ENCODE measurements at places on chromosomes 7 and 10.

- no peak for DNase-seq
Observed at GRCh38 chr10:122265896-122266295, 5.2 kb upstream of the BTBD16 start.

- no peak for DNase-seq
Observed at GRCh38 chr7:1078985-1079384, 8.9 kb upstream of the GPER1 start.

- DNase-seq = no peak
Observed at GRCh38 chr7:2354939-2355704, 495 bp downstream of the EIF3B start.

- DNase-seq = no peak
Observed at GRCh38 chr10:69541463-69541862, 31.8 kb downstream of the NEUROG3 start.

DNA sequence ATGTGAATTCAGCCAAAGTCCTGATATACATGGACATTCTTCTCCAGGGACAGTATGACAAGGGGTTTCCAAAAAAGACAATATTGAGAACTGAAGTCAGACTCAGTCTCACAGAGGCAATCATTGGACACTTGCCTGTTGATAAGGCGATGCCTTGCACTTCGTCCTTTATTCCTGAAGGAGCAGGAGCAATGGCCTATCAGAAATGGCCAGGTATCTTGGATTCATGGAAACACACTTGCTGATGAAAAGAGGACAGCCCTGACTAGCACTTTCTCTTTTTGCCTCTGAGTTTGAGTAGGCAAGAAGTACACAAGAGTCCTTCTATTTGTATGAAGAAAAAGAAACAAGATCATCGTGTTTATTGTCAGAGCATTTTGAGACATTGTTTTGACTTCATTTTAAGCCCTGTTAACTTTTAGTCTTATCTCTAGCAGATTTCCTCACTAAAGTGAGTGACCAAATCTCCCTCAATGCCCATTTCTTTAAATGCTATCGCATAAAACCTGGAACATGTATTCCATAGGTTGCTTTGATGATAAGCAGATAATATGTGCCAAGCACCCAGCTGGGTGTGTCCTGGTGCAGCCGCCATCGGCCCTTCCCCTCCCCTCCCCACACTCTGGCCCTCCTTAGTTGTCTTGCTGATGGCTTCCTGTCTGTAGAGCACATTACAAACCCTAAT, 26.6 kb downstream of the ST8SIA6 start:
- no peak for DNase-seq

DNA sequence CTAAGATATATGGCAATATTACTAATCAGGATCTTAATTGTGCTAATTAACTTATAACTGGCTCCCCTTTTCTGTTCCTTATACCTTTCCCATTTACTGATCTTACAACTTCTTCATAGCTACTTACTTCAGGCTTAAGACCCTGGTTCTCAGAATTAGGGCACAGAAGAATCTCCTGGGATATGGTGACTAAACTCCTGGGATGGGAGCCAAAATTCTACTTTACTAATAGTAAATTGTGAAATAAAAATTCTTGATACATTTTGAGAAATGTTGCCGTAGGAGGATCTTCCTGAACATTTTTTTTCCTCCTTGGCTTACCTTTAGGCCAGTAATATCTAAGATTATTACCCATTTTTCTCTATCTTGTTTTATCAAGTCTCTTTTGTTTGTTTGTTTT, 309.5 kb downstream of the ATRNL1 start:
- DNase-seq = no peak

GRCh38 chr7:18771834-18772566, 276.5 kb downstream of the HDAC9 start:
- no peak for DNase-seq

- DNase-seq = no peak
Observed at GRCh38 chr10:44183667-44184632, 200.9 kb downstream of the CXCL12 start.

DNA sequence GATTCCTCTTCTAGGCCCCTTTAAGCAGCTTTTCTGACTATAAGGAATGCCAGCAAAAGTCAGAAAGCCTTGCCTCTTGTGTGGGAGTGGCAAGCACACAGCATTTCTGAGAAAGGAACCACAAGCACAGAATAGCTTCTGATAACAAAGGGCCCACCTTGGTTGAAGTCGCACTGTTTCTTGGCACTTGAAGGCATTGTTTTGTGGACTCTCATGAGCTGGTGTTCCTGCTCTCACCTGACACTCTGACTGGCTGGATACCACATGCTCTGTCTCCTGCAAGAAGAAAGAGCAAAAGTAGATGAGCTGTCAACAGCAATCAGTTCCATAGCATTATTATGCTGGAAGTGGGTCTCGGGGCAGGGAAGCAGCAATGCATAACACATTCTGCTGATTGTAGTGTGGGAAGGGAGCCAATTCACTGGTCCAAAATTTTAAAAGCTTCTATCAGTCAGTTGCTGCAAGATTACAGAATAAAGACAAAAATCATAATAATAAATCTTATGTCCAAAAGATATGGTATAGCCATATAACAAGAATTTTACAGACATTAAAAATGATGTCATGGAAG, 38.4 kb downstream of the FAM13C start:
- no peak for DNase-seq

DNA sequence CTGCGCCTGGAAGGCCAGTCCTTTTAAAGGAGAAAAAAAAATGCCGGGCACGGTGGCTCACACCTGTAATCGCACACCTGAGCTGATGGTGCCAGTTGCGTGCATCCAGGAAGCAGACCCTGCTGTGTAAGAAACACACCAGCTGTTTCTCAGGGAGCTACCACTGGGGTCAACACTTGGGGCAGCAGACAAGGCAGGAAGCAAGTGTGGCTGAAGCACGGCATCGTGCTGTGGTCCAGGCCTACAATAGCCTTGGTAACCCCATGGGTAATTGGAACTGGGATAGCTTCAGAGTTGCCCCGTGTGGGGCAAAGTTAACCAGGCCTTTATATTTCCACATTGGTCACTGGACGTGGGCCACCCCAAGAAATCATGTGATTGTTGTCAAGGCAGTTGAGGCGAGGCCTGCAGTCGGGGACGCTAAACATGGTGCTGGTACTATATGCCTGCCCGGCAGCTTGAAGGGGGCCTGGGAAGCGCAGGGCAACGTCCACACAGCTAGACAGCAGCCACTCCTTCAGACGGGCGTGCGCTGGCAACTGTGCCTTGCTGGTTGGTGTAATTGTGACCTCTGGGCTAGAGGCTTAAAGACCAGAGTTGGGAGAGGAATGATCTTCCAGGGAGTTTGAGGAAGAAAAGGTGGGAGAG, 2.5 kb upstream of the TACR2 start:
- DNase-seq = no peak

DNA sequence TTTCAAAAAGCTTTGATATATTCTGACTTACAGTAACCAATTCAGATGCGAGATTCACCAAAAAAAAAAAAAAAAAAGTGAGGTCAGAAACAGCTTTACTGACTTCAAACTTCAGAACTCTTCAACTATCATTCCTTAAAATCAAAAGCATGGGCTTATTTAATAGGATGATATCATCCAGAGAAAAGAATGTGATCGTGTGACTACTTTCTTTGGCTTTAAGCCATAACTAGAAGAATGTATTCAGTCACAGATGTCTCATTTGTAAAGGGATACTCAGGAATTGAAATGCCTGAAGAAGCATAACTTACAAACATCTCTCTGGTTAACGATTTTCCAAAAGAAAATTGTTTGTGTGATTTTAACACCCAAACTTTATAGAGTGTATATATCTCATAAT, 11.5 kb downstream of the TPK1 start:
- no peak for DNase-seq

GRCh38 chr7:98165827-98166667, 45.2 kb upstream of the BHLHA15 start:
- no peak for DNase-seq

GRCh38 chr7:155428171-155428834, 29.6 kb upstream of the EN2 start:
- no peak for DNase-seq

DNA sequence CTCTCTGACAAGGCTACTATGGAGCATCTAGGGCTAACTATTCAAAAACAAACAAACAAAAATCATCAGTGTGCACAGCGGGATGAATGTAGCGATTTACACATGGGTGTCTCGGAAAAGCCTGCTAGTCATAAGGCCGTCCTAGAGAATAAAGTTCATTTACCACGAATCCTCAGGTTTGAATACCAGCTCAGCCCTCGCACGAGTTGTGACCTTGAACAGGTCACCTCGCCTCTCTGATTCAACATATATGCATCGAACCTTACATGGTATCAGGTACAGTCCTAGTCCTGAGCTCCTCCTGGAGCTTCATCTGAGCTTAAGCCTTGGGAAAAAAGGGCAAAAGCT, 572 bp downstream of the ATP5MF start:
- DNase-seq = no peak

- DNase-seq = no peak
Observed at GRCh38 chr7:44846816-44847508, 925 bp downstream of the H2AZ2 start.

GRCh38 chr7:64687249-64687648, 21.3 kb downstream of the ZNF107 start:
- DNase-seq = no peak

GRCh38 chr10:69818676-69819239, 17.1 kb downstream of the COL13A1 start:
- no peak for DNase-seq

- DNase-seq = no peak
Observed at GRCh38 chr10:25902002-25902401, 32.0 kb upstream of the MYO3A start.

DNA sequence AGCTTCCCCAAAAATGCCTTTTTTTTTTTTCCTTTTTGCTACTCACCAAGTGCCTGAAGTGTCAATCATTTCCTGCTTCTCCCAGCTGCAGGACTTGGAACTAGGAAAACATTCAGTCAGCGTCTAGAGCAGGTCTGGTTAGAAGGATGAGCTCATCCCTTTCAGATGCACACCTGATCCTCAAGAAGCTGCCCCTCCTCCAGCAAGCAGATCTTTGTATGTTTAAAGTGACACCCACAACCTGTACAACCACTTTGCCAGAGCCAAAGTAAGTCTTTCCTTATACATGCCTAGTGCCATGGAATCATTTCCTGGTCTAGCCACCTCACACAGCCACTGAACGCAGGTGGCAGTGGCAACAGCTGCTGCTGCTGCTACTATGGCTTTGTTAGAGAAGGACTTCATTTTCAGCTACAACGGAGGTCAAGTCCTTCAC, 10.4 kb upstream of the USP54 start:
- DNase-seq = no peak

- peak; percentile 68 for DNase-seq
Observed at GRCh38 chr10:97714401-97715258, 1.1 kb downstream of the MARVELD1 start.

DNA sequence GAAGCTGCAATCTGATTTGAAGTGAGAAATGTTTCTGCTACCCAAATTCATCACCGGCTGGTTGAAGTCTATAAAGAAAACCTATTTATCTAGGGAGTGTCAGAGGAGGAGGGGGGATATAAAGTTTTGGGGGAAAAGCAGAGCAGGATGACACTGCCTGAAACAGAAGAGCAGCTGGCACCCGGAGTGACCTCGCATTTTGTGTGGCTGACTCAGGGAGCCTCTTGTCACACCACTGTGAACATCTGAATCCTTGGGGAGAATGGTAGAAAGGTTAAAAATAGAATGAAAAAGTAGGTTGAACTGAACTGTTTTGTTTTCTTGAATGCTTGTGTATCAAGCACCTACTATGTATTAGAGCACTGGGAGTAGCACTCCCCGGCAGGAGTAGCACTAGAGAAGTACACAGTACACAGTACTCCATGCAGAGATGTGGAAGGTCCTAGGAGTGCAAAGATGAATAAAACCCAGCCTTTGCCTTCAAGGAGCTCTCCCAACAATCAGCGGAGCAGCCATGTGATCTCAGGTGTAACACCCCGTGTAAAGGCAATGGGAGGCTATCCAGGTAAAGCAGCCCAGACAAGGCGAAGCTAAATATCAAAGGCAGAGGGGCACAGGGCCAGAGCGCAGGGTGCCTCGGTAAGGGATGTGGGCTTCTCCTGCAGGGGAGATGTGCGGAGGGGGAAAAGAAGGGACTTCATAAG, 13.5 kb downstream of the CRTAC1 start:
- DNase-seq = no peak

DNA sequence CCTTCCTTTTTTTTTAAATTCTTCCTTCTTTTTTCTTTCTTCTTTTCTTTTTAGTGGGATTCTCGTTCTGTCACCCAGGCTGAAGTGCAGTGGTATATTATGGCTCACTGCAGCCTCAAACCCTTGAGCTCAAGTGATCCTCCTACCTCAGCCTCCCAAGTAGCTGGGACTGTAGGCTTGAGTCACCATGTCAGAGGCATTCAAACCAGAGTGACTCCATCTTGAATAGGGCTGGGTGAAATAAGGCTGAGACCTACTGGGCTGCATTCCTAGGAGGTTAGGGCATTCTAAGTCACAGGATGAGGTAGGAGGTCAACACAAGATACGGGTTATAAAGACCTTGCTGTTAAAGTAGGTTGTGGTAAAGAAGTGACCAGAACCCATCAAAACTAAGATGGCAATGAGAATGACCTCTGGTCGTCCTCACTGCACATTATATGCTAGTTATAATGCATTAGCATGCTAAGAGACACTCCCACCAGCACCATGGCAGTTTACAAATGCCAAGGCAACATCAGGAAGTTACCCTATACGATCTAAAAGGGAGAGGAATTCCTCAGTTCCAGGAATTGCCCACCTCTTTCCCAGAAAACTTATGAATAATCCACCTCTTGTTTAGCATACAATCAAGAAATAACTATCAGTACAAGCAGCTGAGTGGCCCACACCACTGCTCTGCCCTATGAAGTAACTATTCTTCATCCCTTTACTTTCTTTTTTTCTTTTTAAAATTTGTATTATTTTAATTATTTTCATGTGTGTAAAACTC, 99.0 kb upstream of the ITGB1 start:
- no peak for DNase-seq

DNA sequence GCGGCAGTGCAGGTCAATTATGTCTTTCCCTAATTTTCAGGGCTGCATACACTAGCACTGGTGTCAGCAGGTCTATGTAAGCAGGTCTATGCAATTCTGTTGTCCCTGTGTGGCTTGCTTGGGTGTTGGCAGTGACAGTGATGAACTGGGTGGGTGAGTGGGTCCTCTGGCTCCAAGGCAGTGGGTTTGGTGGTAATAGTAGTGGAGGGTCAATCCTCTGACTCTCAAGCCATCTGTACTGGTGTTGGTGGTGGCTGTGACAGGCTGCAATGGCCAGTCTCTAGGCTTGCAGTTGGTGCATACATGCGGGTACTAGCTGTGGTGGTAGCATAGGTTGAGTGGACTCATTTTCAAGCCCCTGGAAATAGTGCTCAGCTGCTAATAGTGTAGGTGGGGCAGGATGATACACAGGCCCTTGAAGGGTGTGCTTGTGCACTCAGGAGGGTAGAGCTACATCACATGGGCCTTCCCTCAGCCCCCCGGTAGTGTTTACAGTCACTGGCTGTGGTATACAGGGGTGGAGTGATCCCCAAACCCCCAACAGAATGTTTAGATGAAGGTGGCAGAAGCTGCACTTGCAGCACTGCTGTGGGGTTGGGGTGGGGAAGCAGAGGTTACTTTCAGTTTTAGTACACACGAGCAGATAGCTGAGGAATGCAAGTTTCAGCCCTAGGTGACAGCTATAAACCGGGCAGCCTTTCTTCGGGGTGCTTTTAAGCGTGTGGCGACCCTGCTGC, 331.3 kb downstream of the PCDH15 start:
- DNase-seq = no peak

Data from bone marrow (tissue), 2 donors.